ENCODE measurements at places on chromosomes 3 and 15.

GRCh38 chr3:72295276-72295961 is 510.5 kb upstream of the PROK2 start:
- no peak for DNase-seq

GRCh38 chr3:112806903-112807302 is 39.8 kb downstream of the CD200R1L start:
- DNase-seq = no peak

GRCh38 chr3:112653209-112653871 is 12.4 kb upstream of the CCDC80 start:
- no peak for DNase-seq

DNA sequence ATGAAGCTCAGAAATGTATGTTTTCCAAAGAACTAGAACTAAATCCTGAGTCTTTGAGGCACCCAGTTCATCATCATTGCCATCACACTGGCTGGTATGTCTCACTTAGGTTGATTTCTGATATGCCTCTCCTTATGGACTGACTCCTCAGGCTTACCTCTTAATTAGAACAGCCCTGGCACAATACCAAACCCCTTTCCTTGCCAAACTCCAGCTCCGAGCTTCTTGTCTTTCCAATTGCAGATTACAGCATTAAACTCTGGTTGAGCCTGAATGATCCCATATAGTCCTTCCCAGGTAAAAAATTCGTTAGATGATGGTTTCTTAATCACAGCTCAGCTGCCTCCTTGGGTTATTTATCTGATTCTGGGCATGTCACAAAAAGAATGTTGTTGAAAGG is 66.3 kb downstream of the RTP4 start:
- no peak for DNase-seq

- DNase-seq = no peak
Observed at GRCh38 chr15:101453123-101454120, 36.1 kb downstream of the PCSK6 start.

GRCh38 chr3:43379343-43379742 is 93.0 kb downstream of the SNRK start:
- DNase-seq = no peak

GRCh38 chr3:130654091-130654490 is 92.5 kb downstream of the PIK3R4 start:
- no peak for DNase-seq

DNA sequence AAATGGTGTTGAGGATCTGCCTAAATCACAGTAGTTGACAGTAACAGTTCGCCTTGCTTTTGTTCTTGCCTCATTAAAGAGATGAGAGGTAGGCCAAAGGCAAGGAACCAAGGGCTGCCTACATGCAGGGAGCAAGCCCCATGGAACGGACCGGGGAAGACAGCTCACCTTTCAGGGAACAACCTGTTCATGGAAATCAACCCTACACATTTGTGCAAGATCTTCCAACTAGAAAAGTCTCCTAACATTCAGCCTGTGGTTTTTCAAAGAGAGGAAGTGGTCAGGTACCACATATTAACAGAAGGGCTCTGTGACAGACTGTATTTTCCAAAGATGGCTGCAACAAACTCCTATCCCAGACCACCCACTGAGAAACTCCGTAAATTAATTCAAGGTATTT is 1031.8 kb upstream of the NR2F2 start:
- DNase-seq = no peak

GRCh38 chr15:54082836-54083492 is 104.7 kb downstream of the UNC13C start:
- DNase-seq = no peak

DNA sequence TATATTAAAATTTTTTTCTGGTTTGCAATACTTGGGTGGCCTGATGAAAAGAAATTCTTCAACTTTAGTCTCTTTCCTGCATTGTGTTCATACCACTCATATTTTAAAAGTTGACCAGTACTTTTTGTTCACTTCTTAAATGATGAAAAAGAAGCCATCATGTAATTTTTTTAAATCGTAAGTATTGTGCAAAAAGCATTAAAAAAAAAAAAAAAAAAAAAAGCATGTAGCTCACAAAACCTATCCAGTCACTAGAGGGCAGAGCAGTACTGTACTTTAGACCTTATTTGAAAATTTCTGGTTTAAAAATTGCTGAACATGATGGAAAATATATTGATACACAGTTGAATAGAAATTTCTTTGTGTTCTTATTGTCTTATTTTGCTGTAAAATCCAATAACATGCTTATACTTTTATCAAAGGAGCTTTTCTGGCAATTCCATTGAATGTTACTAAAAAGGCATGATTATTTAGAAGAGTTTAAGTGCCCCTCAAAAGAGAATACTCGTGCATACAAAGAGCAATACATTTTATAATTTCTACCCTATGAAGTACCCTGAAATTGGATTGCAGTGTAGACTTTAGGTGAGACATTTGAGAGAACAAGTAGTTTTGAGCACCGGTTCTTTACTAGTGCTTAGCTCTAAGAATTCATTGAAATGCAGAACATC is 137.7 kb downstream of the BBX start:
- no peak for DNase-seq

DNA sequence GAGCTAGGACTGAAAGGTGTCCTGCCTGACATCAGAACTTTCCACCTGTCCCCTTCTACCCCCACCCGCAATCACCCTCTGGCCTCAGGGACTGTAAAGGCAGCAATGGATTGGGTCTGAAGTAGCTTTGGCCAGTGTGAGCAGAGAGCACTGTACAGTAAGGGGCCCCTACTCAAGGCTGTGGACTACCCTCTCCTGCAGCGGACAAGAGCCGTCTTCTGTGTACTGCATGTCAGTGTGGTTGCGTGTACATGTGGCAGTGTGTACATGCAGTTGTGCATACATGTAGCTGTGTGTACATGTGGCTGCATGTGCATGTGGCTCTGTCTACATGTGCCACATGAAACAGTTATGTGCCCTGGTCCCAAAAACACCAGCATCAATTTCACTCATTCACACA is 205.9 kb upstream of the LINGO1 start:
- DNase-seq = no peak

DNA sequence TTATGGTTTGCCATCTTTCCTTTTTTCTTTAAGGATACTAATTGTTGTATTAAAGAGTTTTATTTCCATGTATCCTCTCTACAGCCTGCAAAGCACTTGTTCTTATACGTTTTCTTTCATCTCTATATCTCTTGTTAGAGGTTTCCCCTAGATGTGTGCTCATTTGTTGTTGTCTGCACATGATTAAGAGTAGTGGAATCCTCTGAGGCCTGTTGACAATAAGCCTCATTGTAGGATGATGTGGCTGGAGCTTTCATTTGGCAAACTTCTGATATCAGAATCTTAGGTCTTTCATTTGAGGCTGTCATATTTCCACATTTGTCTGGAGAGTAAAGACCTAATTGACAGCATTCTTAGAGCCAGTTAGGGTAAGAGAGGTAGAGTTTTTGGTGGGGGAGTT is 506.0 kb downstream of the DIPK2A start:
- no peak for DNase-seq

- DNase-seq = no peak
Observed at GRCh38 chr3:47365213-47366153, 15.3 kb upstream of the PTPN23 start.

GRCh38 chr3:24040311-24040710 is 95.2 kb downstream of the NR1D2 start:
- no peak for DNase-seq

DNA sequence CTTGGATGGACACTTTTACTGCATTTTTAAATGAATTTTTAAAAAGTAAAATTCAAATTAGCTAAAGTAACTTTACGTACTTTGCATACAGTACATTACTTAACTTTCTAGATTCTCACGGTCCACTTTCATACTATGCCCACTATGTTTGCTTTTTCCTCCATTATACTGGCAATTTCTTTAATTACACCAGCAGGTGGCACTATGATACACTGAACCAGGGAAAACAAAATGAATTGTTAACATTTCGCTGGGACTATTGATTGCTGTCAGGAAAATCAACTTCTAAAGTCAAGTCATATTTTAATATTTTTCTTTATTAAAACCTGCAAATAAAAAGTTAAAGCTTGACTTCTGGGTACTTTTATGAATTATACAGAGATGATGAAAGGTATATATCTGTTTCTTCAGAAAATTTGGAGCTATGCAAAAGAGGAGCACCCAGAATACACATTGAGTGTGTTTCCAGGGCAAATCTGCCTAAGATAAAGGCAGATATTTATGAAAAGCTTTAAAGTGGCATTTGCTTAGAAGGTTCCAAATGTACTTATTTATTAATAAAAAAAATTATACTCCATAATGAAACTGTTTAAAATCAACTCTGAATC is 21.8 kb upstream of the POU1F1 start:
- DNase-seq = peak; percentile 27

GRCh38 chr15:69018951-69019350 is 4.5 kb downstream of the NOX5 start:
- DNase-seq = no peak

GRCh38 chr3:54841471-54841870 is 86.4 kb downstream of the LRTM1 start:
- DNase-seq = no peak

DNA sequence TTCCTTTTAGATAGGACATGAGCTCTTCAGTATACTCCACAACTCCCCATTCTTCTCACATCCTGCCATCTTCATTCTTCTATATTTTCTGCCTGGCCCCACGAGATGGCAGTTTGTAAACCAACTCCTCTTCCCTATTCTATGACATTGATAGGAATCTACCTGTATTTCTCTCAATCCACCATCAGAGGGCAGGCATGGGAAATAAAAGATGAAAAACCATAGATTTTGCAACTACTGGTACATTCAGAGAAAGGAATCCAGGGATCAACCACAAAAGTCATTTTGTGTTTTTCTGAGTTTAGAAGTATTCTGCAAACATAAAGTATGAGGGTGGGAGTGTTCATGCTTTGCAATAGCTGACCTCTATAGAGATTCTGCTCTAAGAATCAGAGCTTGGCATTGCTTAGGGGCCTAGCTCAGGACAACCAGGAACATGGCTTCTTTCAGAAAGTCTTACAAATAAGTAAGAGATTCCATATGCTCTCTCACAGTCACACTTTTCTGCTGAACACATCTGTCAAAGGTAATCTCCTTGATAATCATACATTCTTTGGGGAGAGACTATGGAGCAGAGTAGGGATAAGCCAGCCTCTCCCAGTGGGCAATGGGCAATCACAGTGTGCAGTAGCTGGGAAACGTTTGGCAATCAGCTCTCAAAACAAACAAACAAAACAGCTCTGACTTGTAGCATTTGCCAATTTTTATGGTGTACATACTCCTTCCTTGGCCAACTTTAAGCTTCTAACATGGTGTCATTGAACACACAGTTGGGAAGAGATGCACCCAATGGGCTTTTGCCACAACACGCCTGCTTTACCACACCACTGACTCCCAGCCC is 43.1 kb upstream of the SLC25A36 start:
- DNase-seq = peak; percentile 38

- DNase-seq = no peak
Observed at GRCh38 chr15:66808181-66808824, 106.3 kb downstream of the SMAD6 start.

- no peak for DNase-seq
Observed at GRCh38 chr15:39781147-39781966, 1.3 kb downstream of the FSIP1 start.

DNA sequence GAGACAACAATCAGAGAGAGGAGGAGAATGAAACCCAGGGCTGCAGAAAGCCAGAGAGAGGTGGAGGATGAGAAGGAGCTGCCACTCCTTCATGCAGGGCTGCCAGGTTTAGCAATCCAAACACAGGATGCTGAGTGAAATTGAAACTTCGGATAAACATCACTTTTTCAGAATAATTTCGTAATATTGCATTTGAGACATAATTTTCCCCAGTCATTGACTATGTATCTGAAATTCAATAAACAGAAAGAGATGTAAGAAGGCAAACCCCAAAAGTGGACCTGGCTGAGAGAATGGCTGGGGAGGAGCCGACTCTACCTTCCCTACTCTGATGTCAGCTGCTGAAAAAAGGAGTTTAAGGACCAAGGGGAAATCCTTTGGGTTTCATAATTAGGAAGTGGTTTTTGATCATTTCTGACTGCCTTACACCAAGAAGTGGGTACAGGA is 33.8 kb downstream of the SLC9A9 start:
- DNase-seq = peak; percentile 26

GRCh38 chr3:110485389-110485788 is 586.2 kb upstream of the NECTIN3 start:
- no peak for DNase-seq

DNA sequence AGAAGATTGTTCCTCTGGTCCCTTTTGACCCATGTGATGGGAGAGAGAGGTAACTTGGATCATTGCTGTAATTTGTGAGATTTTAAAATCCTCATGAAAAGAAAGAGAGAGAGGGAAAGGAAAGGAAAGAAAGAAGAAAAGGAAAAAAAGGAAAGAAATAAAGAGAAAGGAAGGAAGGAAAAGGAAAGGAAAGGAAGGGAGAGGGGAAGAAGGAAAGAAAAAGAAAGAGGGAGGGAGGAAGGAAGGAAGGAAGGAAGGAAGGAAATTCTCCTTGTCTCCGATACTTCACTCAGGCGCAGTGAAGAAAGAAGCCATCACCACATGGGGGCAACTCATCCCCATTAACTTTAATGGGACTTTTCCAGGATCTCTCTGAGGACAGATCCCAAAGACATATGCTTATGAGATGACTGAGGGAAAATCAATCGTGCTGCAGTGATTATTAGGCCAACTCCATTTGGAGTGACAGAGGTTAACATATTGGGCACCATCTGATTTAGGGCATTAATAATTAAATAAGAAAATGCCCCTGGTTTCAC is 123.0 kb downstream of the MEGF11 start:
- DNase-seq = no peak

- no peak for DNase-seq
Observed at GRCh38 chr3:134363381-134363755, 10.9 kb downstream of the AMOTL2 start.

DNA sequence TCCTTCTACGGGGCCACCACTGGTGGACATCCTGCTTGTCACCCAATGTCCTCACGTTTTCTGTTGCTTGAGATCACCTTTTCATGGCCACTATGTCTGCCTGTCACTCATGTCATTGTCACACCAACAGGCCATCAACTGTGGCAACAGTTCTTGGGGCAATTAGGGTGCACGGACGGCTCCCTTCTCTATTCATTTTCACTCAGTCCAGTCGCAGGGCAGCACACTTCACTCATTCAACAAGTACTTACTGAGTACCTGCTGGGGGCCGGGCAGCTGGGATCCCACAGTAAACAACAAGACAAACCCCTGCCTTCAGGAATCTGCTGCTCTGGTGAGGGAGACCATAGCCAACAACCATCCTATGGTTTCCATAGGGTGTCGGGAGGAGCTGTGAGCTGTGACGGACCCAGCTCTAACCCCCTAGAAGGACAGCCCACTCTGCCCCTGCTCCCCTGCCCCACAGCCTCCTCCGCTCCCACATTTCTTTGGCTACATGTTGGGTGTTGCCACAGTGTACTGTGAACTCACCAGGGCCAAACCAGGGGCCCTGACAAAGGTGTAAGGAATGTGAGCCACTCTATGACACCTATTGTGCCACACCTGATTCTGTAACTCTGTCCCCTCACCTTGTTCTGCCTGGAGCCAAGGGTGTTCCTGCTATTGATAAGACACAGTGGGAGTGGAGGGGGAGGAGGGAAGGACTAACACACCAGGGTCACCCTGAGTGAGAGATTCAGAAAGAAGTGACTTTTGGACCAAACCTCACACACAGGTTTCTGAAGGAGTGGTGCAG is 1.9 kb downstream of the VILL start:
- no peak for DNase-seq

GRCh38 chr15:88866295-88866881 is 29.0 kb downstream of the HAPLN3 start:
- no peak for DNase-seq

GRCh38 chr3:98743071-98743470 is 20.1 kb upstream of the ST3GAL6 start:
- DNase-seq = no peak

Measured in GM10248 (cell line).